Adrenal gland (tissue), 19 donors: ENCODE measurements at places on chromosomes 5 and 9. TPM values are rescaled to one million over a fixed set of nuclear protein-coding genes. Genes with fewer than 3 reads are reported as not detected.

Gene PLCXD3
- 16.1 TPM for polyA plus RNA-seq

Gene INSL4
- not detected for polyA plus RNA-seq

Gene COL15A1
- polyA plus RNA-seq = 34.8 TPM

Gene PCDHB9
- polyA plus RNA-seq = 0.80 TPM

Gene PSMD5
- polyA plus RNA-seq = 15.6 TPM

Gene PRUNE2
- 10.9 TPM for polyA plus RNA-seq

Gene SLC1A1
- 1.2 TPM for polyA plus RNA-seq

Gene RNF180
- 3.2 TPM for polyA plus RNA-seq

Gene IL13
- polyA plus RNA-seq = 0.10 TPM

Gene CACFD1
- polyA plus RNA-seq = 6.5 TPM

Gene PCDHA9
- polyA plus RNA-seq = not detected

Gene LCN6
- 20.8 TPM for polyA plus RNA-seq

Gene FAM221B
- polyA plus RNA-seq = 0.07 TPM

Gene PCDHB16
- polyA plus RNA-seq = 0.72 TPM

Gene TMC1
- not detected for polyA plus RNA-seq

Gene ASPN
- polyA plus RNA-seq = 5.6 TPM

Gene TAF1L
- 0.04 TPM for polyA plus RNA-seq

Gene FBP2
- 0.37 TPM for polyA plus RNA-seq

Gene ACTBL2
- polyA plus RNA-seq = not detected

Gene BRINP1
- polyA plus RNA-seq = 0.64 TPM

Gene ARL10
- polyA plus RNA-seq = 3.5 TPM
